ENCODE measurements at places on chromosomes 7 and 10.

DNA sequence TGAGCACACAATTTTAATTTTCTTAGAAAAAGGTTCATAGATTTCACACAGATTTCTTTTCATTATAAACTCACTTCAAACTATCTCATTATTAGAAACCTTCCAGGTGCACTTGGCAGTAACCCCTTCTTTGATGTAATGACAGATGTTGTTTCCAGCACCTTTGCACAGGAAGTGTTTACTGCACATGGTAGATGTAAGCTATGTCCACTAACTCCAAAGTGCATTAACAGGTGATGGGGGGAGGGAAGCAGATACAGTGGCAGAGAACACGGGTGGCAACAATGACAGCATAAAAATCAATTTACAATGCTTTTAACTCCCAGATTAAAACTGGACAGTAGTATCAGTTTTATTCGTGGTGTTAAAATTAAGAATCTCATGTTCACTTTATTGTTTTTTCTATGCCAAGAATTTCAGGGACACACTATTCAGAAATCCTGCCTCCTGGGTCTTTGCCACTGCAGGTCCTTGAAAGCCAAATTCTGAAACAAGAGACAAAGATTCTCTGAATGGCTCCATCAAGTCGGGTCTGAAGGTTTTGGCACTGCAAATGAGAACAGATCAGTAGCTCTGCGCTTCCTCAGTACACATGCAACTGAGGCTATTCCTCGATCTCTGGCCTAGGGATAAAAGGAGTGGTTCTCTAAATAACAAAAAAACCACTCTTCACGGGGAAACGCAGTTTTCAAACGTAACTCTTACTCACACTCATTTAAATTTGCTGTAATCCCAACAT lies 187.7 kb downstream of the JAZF1 start:
- no peak for DNase-seq

GRCh38 chr7:138398857-138399256 lies 61.2 kb upstream of the TRIM24 start:
- DNase-seq = no peak

DNA sequence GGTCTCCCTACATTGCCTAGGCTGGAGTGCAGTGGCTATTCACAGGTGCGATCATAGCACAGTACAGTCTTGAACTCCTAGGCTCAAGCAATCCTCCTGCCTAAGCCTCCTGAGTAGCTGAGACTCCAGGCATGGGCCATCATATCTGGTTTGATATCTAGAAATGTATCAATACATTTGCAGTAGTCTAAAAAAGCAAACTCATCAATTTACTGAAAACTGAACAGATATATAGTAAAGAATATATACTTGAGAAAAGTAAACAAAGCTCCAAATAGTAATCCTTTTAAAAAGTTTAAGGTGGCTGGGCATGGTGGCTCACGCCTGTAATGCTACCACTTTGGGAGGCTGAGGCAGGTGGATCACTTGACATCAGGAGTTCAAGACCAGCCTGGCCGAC lies 57.1 kb upstream of the KMT2C start:
- no peak for DNase-seq

DNA sequence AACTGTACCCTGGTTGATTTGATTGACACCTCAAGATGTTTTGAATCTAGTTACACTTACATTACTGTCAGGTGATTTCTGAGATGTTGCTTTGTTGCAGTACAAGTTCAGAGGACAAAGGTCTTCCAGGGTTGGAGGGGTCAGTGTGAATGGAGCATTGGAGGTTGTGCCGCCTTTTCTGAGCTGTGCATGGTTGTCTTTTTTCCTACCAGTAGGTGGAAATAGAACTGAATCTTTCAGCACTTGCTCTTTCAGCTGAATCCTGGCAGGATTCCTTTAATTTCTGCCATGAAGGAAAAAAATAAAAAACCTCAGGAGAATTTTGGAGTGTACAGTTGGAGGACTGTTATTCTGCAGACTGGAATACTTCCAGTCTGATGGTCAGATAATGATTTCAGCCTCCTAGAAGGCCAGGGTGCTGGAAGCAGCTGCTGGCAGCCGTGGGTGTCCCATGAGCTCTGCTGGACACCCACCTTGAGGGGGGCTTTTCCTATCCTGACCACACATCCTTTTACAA lies 82.7 kb downstream of the PLCE1 start:
- no peak for DNase-seq

- no peak for DNase-seq
These were observed 33.4 kb downstream of the CDCA7L start for GRCh38 chr7:21912305-21912704.

DNA sequence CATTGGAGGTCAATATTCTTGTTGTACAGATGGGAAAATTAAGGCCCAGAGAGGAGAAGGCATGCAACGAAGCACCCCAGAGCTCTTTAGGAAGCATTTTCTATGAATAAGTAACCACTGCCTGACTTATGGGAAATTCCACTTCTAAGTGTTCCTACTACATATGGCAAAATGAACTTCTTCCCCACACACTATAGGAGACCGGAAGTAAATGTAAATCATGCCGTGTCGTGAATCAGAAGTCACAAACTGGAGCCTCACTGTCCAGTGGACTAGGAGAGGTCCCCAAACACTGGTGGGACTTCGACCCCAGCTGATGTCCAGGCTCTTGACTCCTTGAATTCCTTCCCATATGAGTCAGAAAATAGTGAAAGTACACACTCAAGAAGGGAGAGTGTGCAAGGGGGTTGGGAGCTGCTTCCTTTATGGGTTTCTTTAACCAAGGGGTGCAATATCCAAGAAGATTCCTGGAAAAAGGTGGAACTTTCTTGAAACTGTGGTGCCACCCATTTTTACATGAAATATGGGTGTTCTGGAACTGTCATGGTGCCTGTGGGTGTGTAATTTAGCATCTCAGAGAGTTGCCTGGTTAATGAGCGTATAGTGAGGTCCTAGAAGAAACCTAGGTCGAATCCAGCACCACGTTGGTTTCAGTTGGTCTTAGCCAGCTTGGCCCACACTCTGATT lies 6.7 kb downstream of the RASSF4 start:
- DNase-seq = no peak

- DNase-seq = no peak
These were observed 2.0 kb upstream of the HOXA3 start for GRCh38 chr7:27154369-27154768.

DNA sequence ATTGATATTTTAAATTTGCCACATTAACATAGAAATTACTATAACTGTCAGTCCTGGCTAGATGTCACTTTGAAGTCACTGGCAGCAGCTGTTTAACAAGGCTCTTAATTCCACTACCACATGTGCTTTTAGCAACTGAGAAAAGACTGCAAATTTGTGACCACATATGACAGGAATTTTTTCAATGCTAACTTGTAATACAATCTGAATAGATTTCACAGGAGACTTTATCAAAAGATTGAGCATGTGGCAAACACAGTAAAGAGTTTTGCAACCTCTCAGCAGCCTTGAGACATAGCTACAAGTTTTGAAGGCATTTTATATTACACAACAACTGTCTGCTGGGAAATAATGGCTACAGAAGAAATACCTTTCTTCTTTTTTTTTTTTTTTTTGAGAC lies 73.0 kb downstream of the MICU1 start:
- no peak for DNase-seq

- peak; percentile 29 for DNase-seq
These were observed 3.9 kb upstream of the SAR1A start for GRCh38 chr10:70174058-70174741.

DNA sequence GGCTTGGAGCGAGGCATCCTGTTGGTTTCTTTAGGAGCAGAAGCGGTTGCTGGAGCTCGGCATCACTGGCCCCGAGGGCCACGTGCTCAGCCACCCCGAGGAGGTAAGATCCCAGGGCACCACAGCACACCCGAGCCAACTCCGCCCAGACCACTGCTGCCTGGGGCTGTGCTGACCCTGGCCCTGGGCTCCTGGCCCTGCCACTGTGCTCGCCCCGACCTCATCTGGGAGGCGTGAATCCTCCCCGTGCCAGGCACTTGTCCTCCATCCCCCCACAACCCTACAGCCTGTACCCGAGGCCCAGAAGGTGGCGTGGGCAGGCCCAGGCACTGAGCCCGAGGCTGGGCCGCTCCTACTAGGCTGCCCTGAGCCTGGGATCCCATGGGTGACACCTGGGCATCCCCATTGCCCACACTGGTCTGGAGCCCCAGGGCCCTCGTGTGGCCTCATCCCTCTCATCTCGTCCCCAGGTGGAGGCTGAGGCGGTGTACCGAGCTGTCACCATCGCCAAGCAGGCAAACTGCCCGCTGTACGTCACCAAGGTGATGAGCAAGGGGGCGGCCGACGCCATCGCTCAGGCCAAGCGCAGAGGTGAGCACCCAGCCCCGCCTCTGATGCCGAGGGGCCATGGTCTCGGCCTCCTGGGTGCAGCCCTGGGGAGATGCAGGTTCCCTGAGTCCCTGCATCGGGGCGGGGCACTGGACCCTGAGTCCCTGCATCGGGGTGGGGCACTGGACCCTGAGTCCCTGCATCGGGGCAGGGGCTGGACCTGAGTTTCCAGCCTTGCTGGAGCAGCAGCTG lies 11.8 kb downstream of the DPYSL4 start:
- no peak for DNase-seq

DNA sequence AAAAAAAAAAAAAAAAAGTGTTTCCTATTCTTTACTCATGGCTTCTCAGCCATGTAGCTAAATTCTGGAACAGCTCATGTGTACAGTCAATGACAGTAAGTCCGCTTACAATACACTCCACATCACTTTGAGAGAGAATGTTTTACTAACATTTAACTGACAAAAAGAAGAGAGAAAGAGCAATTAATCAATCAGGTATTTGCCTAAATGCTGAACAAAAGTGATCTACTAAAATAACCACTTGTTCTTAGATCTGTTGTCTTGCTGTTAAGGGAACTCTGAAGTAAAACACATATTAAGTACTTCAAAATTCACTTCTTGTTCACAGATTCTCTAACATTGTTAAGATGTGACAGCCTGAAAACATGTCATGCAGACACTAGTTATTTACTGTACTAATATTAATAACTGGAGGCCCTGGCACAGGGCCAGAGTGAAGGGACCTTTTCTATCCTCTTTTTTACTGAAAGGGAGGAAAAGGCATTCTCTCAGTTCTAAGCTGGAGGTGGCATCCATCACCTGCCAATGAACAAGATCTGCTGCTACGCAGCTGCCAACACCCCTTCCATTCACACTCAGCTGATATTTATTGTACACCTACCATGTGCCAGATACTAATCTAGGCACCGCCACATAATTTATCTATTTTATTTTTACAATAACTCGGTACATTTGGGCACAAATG lies 72.6 kb downstream of the AHR start:
- no peak for DNase-seq

DNA sequence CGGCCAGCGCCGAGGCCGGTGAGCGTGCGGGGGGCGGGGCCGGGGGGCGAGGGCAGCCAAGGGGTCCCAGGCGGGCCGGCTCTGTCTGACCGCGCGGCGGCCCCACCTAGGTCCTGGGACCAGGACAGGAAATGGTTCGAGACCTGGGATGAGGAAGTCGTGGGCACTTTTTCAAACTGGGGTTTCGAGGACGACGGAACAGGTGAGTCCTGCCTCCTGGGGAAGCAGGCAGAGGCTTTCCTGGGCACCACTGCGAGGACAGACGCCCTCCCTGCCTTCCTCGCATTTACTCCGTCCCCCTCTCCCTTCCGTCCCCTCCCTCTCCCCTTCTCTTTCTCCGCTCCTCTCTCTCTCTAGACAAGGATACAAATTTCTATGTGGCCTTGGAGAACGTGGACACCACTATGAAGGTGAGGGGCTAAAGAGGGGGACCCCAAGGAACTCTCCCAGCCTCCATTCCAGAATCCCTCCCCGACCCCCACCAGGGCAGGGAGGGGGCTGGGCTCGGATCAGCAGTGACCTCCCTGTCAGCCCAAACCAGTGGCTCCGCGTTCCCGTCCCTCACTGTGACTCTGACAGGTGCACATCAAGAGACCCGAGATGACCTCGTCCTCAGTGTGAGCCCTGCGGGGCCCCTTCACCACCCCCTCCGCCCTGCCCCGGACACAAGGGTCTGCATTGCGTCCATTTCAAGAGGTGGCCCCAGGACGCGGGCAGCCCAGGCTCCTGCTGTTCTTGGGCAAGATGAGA lies 2.6 kb upstream of the MUC12 start:
- no peak for DNase-seq

- DNase-seq = no peak
These were observed 833 bp upstream of the PNLIPRP1 start for GRCh38 chr10:116589926-116590325.

- DNase-seq = no peak
These were observed 1157.4 kb upstream of the AUTS2 start for GRCh38 chr7:68440866-68441265.

DNA sequence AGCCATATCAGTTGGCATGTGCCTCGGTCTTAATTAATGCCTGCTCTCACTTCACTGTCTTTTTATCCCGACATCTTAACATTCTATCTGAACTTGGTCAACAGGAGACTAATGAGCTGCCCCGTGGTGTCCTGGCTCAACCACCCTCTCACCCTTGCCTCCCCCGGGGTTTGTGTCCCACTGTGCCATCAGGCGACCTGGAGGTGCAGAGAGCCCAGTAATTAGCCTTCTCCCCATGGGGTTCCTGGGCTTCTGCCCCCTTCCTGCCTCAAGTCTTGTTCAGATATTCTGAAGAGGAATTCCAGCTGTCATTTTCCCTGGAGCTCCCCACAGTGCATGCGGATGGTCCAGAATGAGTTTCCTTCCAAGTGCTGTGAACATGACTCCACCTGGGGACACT lies 10.1 kb upstream of the JAKMIP3 start:
- no peak for DNase-seq

DNA sequence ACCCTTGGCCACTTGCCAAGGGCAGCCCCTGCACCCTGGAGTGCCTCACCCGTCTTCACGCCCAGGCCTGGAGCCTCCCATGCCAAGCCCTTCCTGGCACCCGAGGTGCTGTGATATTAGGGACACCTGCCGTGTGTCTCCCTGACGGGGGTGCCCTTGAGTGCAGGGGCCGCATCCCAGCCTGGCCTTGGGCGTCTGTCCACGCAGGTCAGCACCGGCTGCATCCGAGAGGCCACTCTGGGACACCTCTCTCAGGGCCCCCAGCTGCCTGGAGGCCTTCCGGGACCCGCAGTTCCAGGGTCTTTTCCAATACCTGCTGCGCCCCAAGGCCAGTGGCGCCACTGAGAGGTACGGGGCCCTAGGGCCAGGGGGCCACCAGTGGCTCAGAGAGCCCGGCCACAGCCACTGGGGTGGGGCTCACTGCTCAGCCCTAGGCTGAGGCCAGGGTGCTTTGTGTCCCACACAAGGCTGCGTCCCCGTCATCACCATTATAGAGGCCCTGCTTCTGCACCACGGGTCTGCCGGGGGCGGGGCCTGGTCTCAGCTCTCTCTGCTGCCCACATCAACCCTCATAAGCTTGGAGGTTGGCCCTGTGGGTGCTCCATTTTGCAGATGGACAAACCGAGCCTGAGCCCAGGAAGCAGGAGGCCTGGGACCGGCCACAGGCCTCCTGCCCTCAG lies 12.7 kb downstream of the AP5Z1 start:
- no peak for DNase-seq

- DNase-seq = no peak
These were observed 72.9 kb downstream of the ATE1 start for GRCh38 chr10:121854809-121855445.

GRCh38 chr10:111954386-111954785 lies 229.2 kb downstream of the GPAM start:
- DNase-seq = no peak

All from activated naive CD8-positive, alpha-beta T cell treated with anti-CD3 and anti-CD28 coated beads for 36 hours (primary cell).